ENCODE measurements at places on chromosomes 7 and 10.

GRCh38 chr7:19508821-19509220 is 200.0 kb downstream of the POLR1F start:
- no peak for DNase-seq

GRCh38 chr10:15780353-15781135 is 60.8 kb upstream of the ITGA8 start:
- DNase-seq: peak; percentile 45

DNA sequence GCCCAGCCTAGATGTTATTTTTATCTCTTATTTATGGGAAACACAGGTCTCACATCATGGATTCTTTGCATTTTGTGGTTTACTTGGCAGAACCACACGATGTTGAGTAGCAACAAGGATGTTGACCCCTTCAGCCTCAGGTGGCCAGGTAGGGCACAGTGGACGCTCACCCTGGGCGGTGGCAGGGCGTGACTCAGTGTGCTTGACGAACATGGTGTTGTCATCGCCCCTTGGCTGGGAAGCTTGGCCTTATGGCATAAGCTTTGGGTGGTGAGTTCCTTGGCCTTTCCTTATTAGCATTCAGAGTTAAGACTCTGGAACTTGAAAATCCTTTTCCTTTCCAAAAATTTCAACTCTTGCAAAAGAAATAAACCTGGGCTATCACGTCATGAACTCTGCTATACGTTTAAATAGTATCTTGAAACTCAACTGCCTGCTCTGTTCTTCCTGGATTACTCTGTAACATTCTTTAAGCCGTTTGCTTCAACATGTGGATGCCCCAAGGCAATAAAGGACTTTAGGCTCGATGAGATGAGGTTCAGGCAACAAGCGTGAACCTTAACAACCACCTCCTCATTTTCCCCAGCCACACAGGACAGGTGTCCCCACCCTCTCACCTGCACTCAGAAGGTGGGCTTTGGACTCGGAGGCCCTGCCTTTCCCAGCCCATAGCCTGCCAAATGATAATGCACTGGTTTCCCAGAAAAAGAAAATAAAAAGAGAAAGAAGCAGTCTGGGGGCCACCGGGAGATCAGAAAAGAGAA is 22.5 kb upstream of the ECHDC3 start:
- DNase-seq: no peak

- no peak for DNase-seq
Observed at GRCh38 chr10:43231523-43232078, 35.3 kb downstream of the RASGEF1A start.

DNA sequence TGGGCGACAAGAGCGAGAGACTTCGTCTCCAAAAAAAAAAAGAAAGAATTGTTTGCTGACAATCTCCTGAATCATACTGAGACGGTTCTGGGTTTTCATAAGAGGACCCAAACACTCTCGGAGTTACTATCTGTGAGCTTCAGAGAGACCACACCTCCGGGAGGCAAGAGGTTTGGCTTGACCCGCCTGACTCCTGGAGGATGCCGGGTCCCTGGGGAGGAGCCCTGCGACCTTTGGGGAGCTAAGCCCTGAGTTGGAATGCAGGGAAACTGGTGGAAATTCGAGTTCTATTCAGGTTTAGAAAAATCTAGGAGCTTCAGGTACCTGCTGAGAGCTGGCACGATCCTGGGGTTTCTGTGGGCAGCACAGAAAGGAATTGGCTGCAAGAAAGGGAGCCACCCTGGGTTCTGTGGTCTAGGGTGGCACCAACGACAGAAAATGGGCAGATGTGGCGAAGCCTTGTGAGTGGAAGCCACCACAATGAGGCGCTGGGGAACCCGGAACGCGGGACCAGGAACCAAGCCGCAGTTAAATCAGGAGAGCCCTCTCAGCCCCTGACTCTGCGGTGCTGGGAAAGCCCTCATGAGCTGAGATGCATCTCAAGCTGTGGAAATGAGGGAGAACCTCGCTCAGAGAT is 21.9 kb upstream of the GATAD1 start:
- DNase-seq: no peak

DNA sequence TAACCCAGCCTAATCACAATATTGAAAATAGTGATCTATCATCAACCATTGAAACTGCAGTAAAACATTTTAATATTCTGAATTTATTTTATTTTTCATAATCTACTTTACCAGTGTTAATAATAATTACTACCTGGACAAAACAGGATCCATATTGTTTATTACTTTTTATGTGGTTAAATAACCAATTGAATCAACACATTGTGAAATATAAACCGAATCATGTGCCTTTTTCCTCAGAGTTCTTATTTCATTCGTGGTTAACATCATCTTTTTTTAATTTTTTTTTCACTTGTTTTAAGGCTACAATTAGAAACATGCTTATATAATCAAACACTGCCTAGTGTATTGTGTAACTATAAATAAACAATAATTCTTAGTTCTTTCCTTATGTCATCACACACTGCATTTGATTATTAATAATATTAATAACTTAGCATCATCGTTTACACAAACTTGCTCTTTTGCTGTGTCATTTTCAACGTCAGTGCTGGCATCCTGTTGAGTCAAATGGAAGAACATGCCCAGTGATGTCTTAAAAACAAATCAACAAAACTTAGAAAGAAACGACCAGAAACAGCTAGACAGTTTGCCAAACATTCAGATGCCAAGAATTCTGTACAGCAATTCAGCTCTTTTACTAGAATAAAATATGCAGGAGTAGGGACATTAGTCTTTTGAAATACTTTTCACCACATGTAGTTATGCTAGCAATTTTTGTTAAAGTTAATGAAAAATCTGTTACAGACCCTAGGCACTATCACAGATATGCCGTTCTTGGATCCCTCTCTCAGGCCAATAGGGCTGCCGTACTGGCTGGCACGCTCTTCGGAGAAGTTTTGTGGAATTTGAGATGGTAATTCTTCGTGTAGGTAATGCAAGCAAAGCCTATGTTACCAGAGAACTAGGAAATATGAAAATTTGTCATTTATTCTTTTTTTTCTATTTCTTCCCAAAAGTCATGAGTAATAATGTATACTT is 330.4 kb upstream of the SEMA3A start:
- DNase-seq: peak; percentile 55

DNA sequence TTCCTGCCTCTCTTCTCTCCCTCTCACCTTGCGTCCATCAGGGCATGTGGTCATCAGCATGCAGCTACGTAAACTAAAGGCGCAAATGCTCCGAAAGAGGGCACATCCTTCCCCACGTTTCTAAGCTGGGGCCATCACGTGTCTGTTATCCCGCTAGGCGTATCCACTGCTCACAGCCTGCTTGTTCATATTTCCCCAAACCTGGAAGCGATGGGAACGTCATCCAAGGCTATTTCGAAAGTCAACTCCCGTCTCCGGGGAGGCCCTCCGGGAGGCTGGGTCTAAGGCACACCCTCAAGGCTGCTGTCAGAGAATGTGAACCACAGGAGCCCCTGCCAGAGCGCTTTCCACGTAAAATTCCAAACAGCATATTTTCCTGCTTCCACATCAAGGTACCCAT is 199.2 kb downstream of the DIP2C start:
- DNase-seq: no peak

DNA sequence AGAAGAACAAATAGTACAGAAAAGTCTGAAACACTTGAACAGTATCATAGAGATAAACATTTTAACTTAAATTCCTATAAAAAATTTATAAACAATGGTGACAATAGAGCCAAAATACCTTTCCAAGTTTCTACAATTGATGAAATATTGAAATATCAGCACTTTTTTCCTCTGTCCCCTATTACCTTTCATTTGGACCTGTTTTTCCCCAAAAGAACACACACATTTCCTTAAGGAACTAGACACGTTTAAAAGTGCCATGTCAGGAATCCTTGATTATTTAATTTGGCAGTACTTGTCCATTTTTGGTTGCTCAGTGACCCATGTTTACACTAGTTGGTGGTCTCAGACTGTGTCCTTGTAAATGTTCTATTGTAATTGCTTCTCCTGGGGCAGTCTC is 162.6 kb downstream of the CTNNA3 start:
- DNase-seq: no peak

DNA sequence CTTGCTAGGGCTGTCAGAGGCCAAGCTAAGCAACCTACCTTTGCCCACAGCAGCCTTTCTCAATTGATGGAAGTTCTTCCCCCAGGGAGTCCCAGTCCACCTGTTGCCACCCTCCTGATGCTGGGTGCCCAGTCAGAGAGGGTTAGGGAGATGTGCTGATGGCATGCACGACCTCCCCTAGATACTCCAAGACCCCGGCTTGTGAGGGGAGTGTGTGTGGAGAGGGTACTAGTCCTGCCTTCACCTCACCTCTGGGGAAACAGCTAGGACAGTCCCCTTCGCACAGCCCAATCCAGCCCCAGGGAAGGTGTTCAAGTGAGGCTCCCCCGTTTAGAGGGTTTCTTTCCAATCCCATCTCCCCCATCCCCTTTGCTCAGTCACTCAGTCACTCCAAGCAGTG is 1.3 kb upstream of the UNC5B start:
- DNase-seq: no peak

- DNase-seq: no peak
Observed at GRCh38 chr7:36515847-36516246, 126.2 kb downstream of the ANLN start.

DNA sequence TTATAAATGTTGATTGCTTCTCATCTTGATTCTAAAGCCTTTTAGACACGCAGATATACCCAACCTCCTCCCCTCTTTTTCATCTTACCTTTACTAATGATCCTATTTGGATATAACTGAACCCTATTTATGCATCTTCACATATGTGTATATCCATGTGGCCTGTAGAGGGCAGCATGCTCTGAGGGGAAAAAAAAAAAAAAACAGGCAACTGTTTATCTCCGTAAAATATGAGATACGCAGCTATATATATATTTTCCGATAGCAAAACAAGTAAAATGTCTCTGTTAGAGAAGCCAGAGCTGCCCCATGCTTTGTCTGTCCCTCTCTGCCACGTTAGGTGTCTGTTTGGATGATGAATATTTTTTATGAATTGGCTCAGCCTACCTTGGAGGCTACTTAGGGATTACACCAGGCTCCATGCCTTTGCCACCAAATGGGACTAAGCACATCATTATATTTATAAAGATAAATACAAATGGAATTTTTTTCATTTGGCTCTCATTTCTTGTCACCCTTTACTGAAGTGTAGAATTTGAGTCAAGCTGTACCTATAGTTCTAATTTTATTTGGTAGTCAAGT is 174.8 kb upstream of the FZD1 start:
- DNase-seq: peak; percentile 61

- no peak for DNase-seq
Observed at GRCh38 chr7:129197771-129198170, 9.3 kb downstream of the SMO start.

DNA sequence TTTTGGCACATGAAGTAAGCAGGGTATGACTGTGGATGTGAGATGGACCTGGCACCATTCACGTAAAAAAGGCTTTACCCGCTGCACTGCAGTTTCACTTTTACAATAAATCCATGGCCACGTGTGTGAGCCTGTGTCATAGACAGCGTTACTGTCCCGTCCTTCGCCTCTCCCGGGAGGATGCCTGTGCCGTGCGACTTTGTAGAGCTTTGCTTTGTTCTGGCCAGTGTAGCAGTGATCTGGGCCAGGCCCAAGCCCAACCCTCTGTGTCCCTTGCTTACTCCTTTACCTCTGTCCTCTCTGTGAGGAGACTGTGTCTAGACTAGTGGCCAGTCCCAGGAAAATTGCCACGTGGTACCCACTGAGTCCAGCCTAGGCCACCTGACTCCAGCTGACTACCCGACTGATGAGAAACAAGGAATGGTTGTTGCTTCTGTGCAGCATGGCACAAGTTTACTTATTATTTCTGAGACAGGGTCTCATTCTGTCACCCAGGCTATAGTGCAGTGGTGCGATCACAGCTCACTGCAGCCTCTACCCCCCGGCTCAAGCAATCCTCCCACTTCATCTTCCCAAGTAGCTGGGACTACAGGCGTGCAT is 48.1 kb downstream of the JAKMIP3 start:
- no peak for DNase-seq

- DNase-seq: no peak
Observed at GRCh38 chr10:96764425-96765060, 44.2 kb upstream of the PIK3AP1 start.

- DNase-seq: no peak
Observed at GRCh38 chr10:130575756-130576285, 439.6 kb downstream of the GLRX3 start.

DNA sequence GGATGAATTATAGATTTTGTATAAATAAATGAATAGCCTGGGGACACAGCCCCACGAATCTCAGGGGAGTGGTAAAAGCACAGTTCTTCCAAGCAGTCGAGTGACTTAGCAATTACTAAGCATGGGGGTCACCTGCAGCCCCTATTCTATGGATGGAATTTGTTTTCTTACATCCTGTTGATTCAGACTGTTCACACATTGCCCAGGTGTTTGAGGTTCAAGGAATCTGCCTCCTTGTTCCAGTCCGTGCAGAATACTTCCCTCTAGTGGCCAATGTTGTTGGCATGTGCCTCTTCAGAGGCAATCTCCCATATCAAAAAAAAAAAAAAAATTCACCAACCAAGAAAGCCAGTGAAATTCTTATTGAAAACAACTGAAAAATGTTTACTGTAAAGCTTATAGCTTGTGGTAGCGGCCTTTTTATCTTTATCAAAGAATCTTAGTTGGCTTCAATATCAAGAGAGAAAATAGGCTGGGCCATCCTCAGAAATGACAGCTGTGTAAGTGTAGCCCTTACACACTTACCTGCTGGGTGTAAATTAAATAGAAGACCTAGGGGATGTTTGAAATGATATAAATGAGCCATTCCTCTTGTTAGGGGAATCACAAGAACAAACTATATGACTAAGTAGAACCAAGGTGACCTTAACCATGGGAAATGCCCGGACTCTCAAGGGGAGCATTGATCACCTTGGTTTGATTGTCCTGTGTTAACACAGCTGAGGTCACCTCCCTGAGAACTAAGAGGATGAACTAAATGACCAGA is 7.8 kb downstream of the LIPM start:
- peak; percentile 68 for DNase-seq

DNA sequence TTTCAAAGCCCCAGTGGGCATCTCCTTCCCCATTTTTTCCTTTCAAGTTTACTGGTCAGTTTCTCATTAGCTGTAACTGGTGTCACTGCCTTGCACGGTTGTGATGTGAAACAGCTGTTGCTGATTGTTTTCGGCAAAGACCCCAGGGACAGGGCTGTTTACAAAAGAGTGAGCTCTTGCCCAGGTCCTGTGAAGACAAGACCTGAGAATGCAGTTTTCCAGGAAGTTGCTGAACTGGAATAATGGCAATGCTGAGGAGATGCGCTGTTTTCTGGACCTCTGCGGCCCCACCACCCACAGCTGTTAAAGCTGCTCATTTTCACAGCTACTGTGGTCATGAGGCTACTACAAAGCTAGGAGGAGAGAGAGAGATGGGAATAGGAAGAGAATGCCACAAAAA is 116.6 kb upstream of the RSU1 start:
- DNase-seq: no peak

- no peak for DNase-seq
Observed at GRCh38 chr10:3701491-3701890, 83.5 kb downstream of the KLF6 start.

GRCh38 chr10:91088300-91089140 is 131.9 kb upstream of the PCGF5 start:
- DNase-seq: peak; percentile 39

- no peak for DNase-seq
Observed at GRCh38 chr10:6213257-6213905, 10.6 kb downstream of the PFKFB3 start.

GRCh38 chr7:155466814-155467733 is 9.1 kb downstream of the EN2 start:
- DNase-seq: peak; percentile 17

GRCh38 chr10:94324609-94325233 is 38.0 kb downstream of the NOC3L start:
- DNase-seq: no peak

GRCh38 chr7:41152179-41152678 is 550.7 kb downstream of the INHBA start:
- DNase-seq: no peak

- no peak for DNase-seq
Observed at GRCh38 chr7:30915005-30915601, 3.5 kb downstream of the AQP1 start.
